Naive thymus-derived CD8-positive, alpha-beta T cell (primary cell): ENCODE measurements at places on chromosomes 3 and 15.

GRCh38 chr3:195255176-195255500 is 15.8 kb downstream of the XXYLT1 start:
- no peak for DNase-seq

GRCh38 chr3:25904206-25904605 is 114.3 kb downstream of the OXSM start:
- no peak for DNase-seq

- DNase-seq, result no peak
Observed at GRCh38 chr15:85316244-85316934, 64.0 kb upstream of the AKAP13 start.

GRCh38 chr3:72657666-72658065 is 190.6 kb downstream of the SHQ1 start:
- DNase-seq, result peak; percentile 56

DNA sequence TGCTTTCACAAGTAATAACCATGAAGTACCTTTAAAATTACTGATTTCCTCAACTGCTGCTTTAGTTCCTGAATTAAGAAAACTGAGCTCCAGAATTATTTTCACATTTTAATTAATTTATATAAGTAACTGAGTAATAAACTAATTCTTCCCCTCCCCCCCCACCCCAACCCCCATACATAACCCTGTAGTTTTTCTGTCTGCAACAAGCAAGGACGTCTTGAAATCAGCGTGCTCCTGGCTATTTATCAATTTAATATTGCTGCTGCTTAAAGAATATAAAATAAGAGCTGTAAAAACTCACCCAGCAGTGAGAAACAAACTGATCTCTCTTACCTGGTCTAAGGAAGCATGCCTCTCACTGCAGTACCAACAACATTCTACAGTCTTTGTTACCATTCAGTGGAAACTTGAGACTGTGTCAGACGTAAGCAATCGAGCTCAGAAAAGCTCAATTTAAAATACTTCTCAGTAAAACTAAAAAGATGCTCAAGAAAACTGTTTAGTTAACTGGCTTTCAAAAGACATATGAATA is 121.0 kb downstream of the TFDP2 start:
- DNase-seq, result no peak

- DNase-seq, result no peak
Observed at GRCh38 chr3:66661628-66662027, 160.8 kb upstream of the LRIG1 start.

GRCh38 chr3:46276497-46277099 is 34.3 kb downstream of the CCR3 start:
- peak; percentile 58 for DNase-seq

- DNase-seq, result no peak
Observed at GRCh38 chr3:144295613-144296012, 324.0 kb downstream of the DIPK2A start.

DNA sequence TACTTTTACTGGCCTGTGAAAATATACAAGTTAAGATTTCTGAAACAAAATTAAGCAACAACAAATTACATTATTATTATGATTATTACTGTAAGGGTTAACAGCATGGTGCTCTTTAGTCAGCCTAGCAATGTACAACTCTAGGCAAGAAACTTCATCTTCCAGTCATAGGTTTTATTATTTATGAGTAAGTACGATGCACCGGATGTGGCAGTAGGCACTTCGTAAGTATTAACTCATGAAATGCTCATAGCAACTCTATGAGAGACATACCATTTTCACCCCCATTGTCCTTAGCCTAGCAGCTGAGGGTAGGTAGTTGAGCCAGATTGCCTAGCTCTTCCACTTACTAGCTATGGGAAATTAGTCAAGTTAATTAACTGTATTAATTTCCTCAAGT is 68.0 kb upstream of the PTPRG start:
- DNase-seq, result no peak

DNA sequence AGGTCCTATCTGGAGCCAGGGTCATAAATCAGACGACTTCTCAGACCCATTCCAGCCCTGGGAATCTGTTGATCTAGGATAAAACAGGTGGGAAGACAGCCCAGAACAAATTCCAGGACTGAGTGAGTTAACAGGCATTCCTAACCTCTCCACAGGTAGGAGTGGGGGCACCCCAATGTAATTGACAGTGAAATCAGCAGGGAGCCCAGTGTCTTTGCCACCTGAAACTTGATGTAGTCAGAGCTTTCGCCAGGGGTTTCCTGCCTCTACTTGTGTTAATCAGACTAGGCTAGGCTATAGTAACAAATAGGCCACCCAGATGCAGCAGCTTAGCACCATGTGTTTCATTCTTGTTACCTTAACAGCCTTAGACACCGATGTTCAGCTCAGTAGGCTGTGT is 2.7 kb upstream of the HEG1 start:
- no peak for DNase-seq

DNA sequence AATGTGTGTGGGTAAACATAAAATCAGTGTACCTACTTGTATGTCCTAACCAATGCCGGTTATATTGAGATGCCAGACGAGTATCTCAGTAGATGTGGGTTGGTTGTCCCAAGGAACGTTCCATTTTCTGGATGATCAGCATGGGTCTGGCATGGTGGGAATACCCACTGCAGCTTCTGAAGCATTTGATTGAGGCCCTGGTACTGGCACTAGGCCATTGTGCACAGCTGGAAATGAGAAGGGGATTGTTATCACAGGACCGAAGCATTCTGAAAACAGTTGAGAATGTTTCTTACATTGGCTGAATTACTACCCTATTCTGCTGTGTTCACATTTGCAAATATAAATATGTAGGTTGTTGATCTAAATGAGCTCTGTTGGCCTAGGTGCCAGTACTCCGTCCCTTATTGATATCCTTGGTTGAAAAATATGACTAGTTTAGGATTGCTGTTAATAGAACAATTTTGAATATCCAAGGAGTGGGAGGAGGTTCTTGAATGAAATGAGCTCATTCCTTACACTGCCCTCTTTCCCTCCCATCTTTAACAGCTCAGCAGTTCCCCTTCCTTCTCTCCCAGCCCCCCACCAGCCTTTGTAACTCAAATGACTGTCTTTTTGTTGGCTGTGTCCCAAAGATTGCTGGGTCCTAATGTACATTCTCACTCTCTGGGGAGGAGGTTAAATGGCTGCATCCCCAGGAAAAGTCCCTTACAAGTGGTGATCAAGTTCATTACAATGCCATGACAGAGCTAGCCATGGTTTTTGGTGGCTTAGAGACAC is 293.3 kb upstream of the TPM1 start:
- DNase-seq, result no peak

DNA sequence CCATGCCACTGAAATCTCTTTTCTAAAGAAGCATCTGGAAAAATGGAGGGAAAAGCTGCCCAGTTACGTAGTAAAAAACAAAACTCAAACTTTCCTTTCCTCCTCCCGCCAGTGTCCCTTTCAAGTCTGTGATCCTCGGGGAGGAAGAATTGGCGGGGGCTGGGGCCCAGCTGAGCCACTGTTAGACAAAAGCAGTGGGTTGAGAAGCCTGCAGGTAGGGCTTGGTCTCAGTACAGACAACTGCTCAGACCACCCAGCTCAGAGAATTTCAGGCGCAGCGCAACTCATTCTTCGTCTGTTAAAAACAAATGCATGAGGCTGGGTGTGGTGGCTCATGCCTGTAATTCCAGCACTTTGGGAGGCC is 117.1 kb downstream of the MYLK start:
- no peak for DNase-seq

DNA sequence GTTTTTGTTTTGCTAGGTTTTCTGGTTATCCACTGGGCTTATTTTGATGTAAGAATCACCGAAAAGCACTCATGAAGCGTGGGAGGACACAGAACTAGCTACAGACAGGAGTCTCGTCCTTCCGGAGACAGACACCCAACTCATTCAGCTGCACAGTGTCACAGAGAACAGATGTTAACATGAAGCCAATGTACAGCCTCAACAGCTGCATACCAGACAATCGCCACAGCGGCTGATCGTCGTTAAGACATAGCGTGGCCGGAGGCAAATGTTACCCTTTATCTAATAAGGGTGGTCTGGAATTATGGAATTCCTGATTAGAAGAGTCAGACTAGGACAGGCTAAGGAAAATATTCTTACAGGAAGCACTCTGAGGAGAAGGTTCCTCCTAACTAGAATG is 1.1 kb upstream of the PYGO1 start:
- DNase-seq, result no peak

- DNase-seq, result no peak
Observed at GRCh38 chr3:105967117-105967516, 98.3 kb upstream of the CBLB start.

- DNase-seq, result no peak
Observed at GRCh38 chr3:183185696-183186095, 23.2 kb upstream of the LAMP3 start.

GRCh38 chr15:65476903-65477302 is 40.6 kb downstream of the DPP8 start:
- no peak for DNase-seq

DNA sequence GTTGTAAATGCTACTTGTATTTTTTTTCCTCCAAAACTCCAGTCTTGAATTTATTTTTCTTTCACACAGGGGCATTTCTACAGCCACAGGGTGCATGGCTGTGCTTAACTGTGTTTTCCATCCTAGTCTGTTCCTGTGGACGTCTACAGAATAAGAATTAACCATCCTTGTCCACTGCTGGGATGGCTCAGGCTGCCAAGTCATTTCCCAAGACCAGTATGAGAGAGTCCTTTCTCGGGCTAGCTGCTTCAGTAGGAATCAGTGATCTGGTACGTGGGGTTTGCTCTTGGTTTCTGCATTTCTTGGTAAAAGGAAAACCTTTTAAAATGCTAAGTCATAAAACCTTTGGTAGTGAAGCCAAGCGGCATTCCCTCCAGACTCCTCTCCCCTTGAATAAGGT is 29.8 kb downstream of the CHDH start:
- DNase-seq, result no peak

DNA sequence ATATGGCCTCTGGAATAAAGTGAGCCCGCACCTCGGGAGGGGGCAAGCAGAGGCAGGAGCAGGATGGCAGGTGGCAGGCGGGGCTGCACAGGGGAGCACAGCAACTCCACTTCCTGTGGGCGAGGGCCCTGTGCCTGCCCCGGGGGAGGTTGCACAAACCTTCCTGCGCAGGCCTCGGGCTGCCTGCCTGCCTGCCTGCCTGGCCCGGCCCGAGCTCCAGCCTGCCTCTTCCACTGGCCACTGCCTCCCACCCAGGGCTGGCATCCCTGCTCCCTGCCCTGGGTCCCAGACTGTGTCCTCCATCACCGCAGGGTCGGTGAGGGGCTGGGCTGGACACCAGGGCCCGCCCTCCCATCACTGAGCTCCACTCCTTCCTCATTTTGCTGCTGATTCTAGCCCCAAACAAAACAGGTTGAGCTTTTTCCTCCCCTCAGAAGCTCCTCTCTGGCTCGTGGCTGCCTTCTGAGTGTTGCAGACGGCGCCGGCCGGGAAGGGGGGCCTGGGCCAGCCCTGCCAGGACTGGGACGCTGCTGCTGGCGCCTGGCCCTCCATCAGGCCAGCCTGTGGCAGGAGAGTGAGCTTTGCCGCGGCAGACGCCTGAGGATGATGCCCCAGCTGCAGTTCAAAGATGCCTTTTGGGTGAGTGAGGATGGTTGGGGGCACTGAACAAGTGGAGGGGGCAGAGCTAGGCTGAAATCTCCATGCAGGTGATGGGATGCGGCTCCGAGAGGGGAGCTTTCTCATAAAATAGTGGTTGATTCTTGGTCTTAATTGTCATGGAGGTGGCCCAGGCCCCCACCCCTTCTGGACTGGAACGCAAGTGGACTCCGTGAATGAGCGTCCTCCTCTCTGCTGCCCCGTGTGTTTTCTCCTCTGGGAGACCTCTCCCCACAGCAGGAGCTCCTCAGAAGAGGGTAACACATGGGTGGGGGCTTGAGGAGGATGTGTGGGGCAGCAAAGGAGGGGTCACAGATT is at the start of gene PSTPIP1:
TSS of gene PSTPIP1 (plus strand) at position 156 of the 975 bp plus-strand sequence. CDS start at position 604, 448 bp downstream.
- peak; percentile 46 for DNase-seq

- no peak for DNase-seq
Observed at GRCh38 chr3:28114893-28115292, 126.5 kb upstream of the CMC1 start.

- no peak for DNase-seq
Observed at GRCh38 chr3:17500618-17501017, 241.8 kb downstream of the TBC1D5 start.

DNA sequence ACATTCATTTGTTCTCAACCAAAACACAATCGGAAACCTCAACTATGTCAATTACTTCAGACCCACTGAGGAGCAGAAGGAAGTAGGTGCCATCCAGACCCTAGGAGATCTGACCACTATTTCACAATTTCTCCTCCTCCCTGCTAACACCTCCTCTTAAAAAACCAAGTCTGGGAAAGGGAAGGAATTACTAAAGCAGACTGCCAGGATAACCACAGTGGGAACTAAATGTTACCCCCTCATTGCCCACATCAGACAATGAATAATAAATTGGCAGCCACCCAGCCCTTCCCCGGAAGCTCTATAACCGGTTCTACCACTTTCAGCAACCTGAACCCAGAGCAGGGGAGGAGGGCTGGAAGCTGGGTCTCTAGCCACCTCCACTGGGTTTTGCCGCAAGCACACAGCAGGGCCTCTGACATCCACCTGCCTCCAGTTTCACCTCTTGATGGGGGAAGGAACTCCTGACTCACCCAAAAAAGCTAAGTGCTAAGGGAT is 17.6 kb downstream of the C15orf62 start:
- peak; percentile 44 for DNase-seq

DNA sequence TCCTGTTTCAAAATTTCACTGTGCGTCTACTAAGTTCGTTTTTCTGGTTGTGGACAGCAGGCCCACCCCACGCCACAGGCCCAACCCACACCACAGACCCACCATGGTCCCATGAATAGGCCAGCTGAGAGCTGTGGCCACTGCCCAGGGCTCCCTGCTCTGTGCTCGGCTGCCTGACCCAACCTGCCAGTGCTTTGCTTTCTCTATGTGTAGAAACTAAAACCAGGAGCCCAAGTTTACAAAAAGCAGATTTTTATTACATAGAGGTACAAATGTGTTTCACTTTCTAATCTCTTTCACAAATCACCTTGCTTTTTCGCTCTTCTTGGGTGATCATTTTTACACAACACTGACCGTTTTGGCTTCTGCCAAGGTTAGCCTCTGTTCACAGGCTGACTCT is 69.1 kb downstream of the HERC2 start:
- no peak for DNase-seq

GRCh38 chr15:88982304-88982945 is 69.2 kb upstream of the MFGE8 start:
- no peak for DNase-seq

GRCh38 chr3:145251311-145251710 is 909.7 kb downstream of the PLOD2 start:
- DNase-seq, result no peak

GRCh38 chr15:24955531-24955921 is 739 bp downstream of the SNRPN start:
- DNase-seq, result peak; percentile 2

DNA sequence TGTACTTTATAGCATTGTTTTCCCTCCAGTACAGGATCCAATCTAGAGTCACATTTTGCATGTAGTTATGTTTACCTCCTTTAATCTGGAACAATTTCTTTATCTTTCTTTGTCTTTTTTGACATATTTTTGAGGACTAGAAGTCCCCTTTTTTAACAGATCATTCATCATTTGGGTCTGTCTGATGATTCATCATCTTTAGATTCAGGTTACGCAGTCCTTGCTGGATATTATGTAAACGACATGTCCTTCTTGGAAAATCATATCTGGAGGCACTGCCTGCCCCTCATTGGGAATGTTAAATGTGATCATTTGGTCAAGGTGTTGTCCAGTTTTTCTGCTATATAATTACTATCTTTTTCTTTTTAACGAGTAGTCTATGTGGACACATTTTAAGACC is 18.3 kb downstream of the TGM4 start:
- no peak for DNase-seq
